ENCODE measurements at places on chromosomes 2 and 18.

DNA sequence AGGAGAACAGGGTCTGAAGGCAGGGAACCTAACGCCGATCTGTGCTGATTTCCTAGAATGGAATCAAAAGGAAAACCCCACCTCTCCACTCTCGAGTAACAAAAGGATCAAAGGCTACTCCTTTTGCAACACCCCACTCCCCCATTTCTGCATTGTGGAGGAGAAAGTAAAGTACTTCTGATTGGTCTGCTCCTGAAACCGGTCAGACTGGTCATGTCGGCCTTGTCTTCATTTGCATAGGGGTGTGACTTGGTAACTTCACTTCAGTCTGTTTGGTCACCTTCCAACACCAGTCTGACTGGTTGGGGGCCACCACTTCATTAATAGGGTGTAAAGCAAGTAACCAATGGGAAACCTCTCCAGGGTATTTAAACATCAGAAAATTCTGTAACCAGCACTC lies 771.9 kb downstream of the ERBB4 start:
- no peak for DNase-seq
- no peaks in the 10 kb centered on the region for H3K4me1 ChIP-seq
- no peak overlapping the region for H3K27ac ChIP-seq
- no peaks in the 10 kb centered on the region for H3K27me3 ChIP-seq
- H3K4me3 ChIP-seq, result no peak overlapping the region

GRCh38 chr18:76388261-76388660 lies 106.8 kb downstream of the ZNF516 start:
- no peak overlapping the region for H3K4me3 ChIP-seq
- DNase-seq, result no peak
- no peaks in the 10 kb centered on the region for H3K4me1 ChIP-seq
- no peak overlapping the region for H3K27ac ChIP-seq
- H3K27me3 ChIP-seq, result no peaks in the 10 kb centered on the region

DNA sequence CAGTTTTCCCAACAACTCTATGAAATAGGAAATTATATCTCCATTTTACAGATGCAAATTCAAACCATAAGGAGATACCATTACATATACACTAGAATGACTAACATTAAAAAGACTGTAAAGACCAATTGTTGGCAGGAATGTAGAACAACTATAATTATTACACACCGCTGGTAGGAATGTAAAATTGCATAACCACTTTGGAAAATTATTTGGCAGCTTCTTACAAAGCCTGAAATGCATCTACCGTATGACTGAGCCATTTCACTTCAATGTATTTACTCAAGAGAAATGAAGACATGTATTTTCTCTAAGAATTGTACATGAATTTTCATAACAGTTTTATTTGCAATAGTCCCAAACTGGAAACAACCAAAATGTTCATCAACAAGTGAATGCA lies 189.1 kb upstream of the BCL2L11 start:
- no peak overlapping the region for H3K4me3 ChIP-seq
- DNase-seq, result no peak
- no peaks in the 10 kb centered on the region for H3K4me1 ChIP-seq
- 0 out of 2 replicates have a peak, but pooled peaks cover 4% of the 10 kb centered on the region for H3K36me3 ChIP-seq
- no peak overlapping the region for H3K27ac ChIP-seq
- H3K27me3 ChIP-seq, result no peaks in the 10 kb centered on the region

GRCh38 chr2:204718607-204719006 lies 173.3 kb downstream of the PARD3B start:
- no peak for DNase-seq
- no peaks in the 10 kb centered on the region for H3K27me3 ChIP-seq
- H3K4me1 ChIP-seq, result no peaks in the 10 kb centered on the region
- no peaks in the 10 kb centered on the region for H3K36me3 ChIP-seq
- H3K27ac ChIP-seq, result no peak overlapping the region

DNA sequence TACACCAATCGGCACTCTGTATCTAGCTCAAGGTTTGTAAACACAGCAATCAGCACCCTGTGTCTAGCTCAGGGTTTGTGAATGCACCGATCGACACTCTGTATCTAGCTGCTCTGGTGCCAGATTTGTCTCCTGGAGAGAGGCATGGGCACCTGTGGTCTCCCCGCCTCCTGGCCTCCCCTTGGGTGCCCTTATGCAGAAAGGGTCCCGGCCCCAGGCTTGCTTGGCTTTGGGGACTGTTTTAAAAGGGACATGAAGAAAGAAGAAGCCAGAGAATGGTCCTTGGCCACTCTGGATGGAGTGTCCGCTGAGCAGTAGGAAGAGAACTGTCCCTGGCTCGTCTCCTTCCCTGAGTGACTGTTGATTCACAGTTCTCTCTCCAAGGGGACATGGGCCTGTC lies 11.5 kb upstream of the ALPP start:
- no peak overlapping the region for H3K4me3 ChIP-seq
- H3K36me3 ChIP-seq, result no peaks in the 10 kb centered on the region
- H3K27ac ChIP-seq, result no peak overlapping the region
- H3K27me3 ChIP-seq, result no peaks in the 10 kb centered on the region

DNA sequence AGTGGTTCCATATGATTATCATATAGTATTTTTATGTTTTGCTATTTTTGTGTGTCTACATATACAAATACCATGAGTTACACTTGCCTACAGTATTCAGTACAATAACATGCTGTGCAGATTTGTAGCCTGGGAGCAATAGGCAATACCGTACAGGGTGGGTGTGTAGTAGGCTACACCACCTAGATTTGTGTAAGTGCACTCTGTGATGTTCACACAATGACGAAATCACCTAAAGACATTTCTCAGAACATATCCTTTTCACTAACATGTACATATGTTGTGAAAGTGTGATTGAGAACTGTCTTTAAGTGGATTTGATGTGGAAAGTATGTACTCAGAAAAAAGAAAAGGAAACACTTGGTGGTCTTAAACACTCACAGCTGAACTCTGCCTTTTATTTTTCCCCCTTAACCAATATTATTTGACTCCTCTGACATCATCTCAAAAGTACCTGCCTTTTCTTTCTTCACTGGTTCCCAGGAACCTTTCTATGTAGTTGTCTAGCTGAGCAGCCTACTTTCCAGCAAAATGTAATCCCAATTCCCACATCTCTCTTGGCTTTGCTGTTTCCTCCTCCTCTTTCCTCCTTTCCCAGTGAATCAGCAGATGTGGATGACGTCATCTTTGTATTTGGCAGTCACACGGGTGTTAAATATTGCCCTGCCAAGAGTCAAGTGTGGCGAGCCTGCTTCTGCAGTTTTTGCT lies 47.7 kb downstream of the OSBPL6 start:
- peaks cover 1% of the 10 kb centered on the region for H3K4me1 ChIP-seq
- DNase-seq, result no peak
- H3K36me3 ChIP-seq, result no peaks in the 10 kb centered on the region

- H3K4me1 ChIP-seq, result no peaks in the 10 kb centered on the region
- DNase-seq, result no peak
- no peaks in the 10 kb centered on the region for H3K36me3 ChIP-seq
- H3K4me3 ChIP-seq, result no peak overlapping the region
These were observed 635.4 kb downstream of the EPHA4 start for GRCh38 chr2:220936641-220937197.

- H3K4me3 ChIP-seq, result no peak overlapping the region
- H3K4me1 ChIP-seq, result no peaks in the 10 kb centered on the region
- H3K36me3 ChIP-seq, result no peaks in the 10 kb centered on the region
These were observed 475.3 kb downstream of the RIT2 start for GRCh38 chr18:42640160-42640559.

- no peak overlapping the region for H3K27ac ChIP-seq
- 0 out of 2 replicates have a peak, but pooled peaks cover 3% of the 10 kb centered on the region for H3K4me1 ChIP-seq
- no peaks in the 10 kb centered on the region for H3K27me3 ChIP-seq
- no peak overlapping the region for H3K4me3 ChIP-seq
- peak; percentile 31 for DNase-seq
- no peaks in the 10 kb centered on the region for H3K36me3 ChIP-seq
These were observed 583.3 kb downstream of the SATB2 start for GRCh38 chr2:198874472-198874858.

GRCh38 chr18:70039186-70039585 lies 91.5 kb upstream of the CD226 start:
- H3K27me3 ChIP-seq, result no peaks in the 10 kb centered on the region
- H3K36me3 ChIP-seq, result no peaks in the 10 kb centered on the region
- no peak for DNase-seq
- H3K4me1 ChIP-seq, result peaks cover 18% of the 10 kb centered on the region
- H3K27ac ChIP-seq, result no peak overlapping the region
- H3K4me3 ChIP-seq, result no peak overlapping the region

DNA sequence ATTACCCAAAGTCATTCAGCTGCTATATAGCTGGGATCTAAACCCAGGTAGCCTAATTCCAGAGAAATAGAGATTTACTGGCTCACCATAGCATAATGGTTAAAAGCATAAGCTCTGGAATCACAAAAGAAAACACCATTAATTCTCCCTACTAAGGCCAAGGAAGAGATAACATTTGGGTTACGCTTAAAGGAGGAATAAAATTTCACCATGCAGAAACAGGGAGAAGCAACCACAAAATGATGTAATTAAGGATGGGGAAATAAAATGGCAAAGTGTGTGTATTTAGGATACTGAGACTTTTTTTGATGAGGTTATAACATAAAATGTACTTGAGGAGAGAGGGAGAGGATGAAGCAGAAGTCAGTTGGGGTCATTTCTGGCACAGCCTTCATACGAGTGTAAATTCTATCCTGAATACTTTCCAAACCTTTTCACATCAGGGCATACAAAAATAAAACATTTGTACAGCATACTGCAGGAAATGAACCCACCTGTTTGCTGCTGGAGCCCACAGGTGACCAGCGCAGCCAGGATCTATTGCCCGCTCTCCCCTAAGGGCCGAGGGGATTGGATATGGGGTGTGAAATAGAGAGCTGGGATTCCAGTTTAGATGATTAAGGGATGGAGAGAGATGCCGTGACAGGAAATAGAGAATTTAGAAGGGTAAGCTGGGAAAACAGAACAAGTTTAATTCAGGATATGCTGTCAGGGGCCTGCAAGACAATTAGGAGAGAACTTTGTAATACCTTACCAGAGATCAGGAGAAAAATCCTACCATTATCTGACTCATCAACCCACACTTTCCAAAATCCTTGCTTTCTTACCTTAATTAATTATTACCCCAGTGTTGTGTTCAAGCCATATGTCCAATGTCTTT lies 43.8 kb upstream of the SERTAD2 start:
- H3K27ac ChIP-seq, result no peak overlapping the region
- no peak overlapping the region for H3K4me3 ChIP-seq
- H3K36me3 ChIP-seq, result no peaks in the 10 kb centered on the region
- H3K27me3 ChIP-seq, result no peaks in the 10 kb centered on the region

DNA sequence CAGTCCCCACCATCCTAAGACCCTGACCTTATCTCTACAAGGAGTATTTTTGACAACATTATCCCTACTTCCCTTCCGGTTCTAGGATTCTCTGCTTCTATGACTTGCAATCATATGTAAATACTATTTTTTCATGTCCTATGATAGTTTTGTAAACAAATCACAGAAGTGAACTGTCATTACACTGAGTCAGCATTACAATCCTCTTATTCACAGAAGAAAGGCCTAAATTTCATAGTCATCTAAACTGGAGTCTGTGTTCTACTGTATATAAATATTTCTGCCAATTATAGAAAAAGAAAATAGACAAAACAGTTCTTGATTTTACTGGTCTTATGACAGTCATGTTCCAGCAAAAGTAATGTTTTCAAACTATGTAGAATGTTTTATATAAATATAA lies 265.1 kb downstream of the NCKAP5 start:
- H3K36me3 ChIP-seq, result no peaks in the 10 kb centered on the region
- no peak overlapping the region for H3K4me3 ChIP-seq
- no peak for DNase-seq
- no peaks in the 10 kb centered on the region for H3K4me1 ChIP-seq
- no peak overlapping the region for H3K27ac ChIP-seq

DNA sequence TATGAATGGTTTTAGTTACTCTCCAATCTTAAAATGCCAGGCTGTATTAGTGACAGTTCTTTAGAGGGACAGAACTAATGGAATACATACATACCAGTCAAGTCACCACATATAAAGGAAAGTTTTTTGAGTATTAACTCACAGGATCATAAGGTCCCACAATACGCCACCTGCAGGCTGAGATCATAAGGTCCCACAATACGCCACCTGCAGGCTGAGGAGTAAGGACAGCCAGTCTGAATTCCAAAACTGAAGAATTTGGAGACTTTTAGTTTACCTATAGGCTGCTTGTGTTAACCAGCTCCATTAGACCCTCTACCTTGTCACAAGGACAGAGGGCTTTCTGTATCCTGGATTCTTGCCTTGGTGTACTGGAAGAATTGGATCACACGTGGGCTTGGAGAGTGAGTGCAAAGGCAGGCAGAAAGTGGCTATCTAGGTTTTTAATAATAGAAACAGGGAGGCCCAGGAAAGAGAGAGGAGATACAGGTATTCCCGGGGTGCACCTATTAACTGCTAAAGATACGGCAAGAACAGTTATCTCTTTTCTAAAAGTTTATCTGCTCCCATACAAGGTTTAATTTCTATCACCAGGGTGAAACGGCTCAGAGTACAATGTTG lies 234.9 kb upstream of the CYRIA start:
- no peaks in the 10 kb centered on the region for H3K36me3 ChIP-seq
- no peak overlapping the region for H3K4me3 ChIP-seq
- no peaks in the 10 kb centered on the region for H3K4me1 ChIP-seq
- no peaks in the 10 kb centered on the region for H3K27me3 ChIP-seq
- peak; percentile 12 for DNase-seq
- no peak overlapping the region for H3K27ac ChIP-seq

- DNase-seq, result no peak
- no peaks in the 10 kb centered on the region for H3K27me3 ChIP-seq
- H3K4me3 ChIP-seq, result no peak overlapping the region
- peaks cover 25% of the 10 kb centered on the region for H3K4me1 ChIP-seq
- peaks cover 3% of the 10 kb centered on the region for H3K36me3 ChIP-seq
These were observed 12.8 kb downstream of the TMEM127 start for GRCh38 chr2:96253006-96253405.

DNA sequence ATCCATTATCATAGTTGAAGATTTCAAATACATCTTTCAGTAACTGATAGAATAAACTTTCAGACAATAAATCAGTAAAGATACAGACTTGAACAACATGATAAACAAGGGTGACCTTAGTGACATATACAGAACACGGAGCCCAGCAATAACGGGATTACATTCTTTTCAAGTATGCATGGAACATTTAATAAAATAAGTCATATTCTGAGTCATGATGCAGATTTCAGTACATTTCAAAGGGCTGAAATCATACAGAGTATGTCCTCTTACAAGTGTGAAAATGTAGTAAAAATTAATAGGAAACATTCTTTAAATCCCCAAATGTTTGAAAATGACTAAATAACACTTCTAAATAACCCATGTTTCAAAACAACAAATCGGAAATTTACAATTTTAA lies 17.2 kb upstream of the KLHL29 start:
- no peak for DNase-seq
- no peak overlapping the region for H3K27ac ChIP-seq
- no peaks in the 10 kb centered on the region for H3K27me3 ChIP-seq
